ENCODE measurements at places on chromosomes 1 and 21. TPM values are rescaled to one million over a fixed set of nuclear protein-coding genes. Genes with fewer than 3 reads are reported as not detected.

DNA sequence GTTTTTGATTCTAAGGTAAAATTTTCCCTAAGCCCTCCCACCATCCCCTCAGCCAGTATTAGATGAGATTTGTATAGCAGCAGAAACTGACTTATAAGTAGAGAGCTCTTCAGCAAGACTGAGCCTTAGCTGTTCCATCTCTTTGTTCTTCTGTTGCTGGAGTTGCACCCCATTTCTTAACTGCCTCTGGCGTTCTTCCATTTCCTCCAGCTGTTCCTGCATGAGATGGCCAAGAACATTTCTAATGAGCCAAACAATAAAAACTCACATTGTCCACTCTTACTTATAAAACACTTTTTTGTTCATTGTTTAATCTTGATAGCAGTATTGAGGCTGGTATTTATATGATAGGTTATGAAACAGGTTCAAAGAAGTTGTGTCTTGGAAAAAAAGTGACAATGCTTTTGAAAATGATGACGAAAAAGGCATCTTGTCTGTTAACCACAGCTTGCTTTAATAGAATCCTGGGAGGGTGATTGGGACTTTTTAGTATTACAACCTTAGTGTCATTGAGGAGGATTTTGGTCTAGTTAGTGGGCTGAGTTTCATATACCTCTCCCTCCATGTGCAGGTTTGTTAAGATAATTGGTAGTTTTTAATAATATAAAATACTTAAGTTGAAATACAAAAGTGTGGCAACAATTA lies 18.3 kb downstream of the SYNC start:
- DNase-seq: peak; percentile 37

- no peak for DNase-seq
These were observed 510.8 kb downstream of the PTPRC start for GRCh38 chr1:199149591-199149990.

Gene LMOD1
- total RNA-seq: 36.3 TPM

Gene RPF1
- 31.6 TPM for total RNA-seq

DNA sequence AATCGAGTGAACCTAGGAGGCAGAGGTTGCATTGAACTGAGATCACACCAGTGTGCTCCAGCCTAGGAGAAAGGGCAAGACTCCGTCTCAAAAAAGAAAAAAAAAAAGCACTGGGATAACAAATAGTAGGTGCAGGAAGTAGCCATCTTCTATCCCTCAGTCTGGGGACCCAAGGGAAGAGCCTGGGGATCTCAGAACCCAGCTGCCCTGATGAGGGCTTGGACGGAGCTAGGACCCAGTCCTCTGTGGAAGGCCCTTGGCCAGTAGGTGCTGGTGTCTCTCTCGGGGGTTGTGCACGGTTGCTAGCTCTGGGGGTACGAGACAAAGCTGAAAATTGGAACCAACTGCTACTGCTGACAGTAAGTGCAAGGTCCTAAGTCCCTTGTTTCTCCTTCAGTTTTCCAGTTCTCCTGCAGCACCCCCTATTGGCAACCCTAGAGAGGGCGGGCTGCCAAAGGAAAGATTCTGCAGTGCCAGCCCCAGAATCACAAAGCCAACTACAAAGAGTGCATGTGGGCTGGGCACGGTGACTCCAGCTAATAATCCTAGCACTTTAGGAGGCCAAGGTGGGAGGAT lies 57.6 kb upstream of the KIF1B start:
- peak; percentile 53 for DNase-seq

Gene CFHR1
- total RNA-seq: 0.50 TPM

GRCh38 chr1:66317248-66317515 lies 216.8 kb upstream of the SGIP1 start:
- DNase-seq: no peak

DNA sequence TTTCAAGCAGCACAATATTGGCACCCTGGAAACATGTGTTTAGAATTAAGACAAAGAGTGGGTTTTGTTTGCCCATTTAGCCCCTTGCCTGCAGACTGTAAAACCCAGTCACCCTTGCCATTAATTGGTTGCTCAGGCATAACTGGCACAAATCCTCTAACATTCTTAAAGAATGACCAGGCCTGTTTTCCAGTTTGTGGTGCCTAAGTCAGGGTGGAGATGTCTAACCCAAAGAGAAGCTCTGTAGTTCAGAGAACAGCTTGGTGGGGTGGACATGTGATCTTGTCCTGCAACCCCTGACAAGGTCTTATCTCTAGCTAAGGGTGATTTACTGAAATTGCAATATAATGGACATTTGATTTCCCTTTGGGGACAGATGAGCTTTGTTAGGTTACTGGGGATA lies 8.8 kb upstream of the ANGPTL7 start:
- DNase-seq: peak; percentile 67

DNA sequence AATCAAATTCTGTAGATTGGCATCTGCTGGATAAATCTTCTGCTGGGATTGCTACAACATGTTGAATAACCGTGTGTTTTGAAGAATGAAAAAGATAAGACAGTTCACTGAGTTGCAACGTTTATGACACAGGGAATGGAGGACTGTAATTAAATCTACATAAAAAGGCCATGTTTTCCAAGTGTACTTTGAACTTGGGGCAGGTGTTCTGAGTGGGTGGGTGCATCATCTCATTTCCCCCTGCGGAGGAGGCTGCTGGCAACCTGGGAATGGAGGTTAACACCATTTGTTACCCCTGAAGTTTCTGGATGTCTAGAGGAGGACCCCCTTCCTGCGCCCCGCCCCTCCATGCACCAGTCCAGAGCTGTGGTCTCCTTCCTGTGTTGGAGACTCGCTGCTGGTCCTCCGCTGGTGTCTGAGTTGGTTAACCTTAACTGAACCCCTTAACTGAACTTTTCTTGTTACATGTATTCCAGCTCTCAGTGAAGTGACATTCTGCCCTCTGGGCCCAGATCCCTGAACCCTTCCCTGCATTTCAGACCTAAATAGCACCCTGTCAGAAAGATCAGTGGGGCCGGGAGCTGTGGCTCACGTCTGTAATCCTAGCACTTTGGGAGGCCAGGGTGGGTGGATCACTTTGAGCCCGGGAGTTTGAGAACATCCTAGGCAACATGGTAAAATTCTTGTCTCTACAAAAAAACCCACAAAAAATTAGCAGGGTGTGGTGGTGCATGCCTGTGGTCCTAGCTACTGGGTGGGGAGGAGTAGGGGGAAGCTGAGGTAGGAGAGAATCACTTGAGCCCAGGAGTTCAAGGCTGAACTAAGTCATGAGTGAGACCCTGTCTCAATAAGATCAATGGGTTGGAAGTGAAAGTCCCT lies 31.8 kb downstream of the UCK2 start:
- DNase-seq: no peak

- DNase-seq: peak; percentile 36
These were observed 5.1 kb upstream of the SSR2 start for GRCh38 chr1:156025876-156026275.

DNA sequence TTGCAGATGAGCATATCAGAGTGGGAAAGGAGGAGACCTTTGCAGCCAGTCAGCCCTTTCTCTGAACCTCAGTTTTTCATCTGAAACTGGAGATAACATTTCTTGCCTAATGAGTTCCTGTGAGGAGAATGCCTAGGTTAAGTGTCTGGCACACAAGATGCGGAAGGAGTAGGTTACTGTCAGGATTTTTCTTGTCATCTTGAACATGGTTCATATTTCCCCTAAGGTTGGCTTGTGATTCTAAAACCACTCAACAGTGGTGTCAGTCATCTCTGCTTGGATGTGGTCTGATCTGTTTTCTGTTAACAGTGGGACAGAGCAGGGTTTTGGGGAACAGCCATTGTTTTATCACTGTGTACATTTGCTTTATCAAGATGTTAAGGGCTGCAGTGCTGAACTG lies 70.6 kb downstream of the TGFB2 start:
- DNase-seq: no peak

DNA sequence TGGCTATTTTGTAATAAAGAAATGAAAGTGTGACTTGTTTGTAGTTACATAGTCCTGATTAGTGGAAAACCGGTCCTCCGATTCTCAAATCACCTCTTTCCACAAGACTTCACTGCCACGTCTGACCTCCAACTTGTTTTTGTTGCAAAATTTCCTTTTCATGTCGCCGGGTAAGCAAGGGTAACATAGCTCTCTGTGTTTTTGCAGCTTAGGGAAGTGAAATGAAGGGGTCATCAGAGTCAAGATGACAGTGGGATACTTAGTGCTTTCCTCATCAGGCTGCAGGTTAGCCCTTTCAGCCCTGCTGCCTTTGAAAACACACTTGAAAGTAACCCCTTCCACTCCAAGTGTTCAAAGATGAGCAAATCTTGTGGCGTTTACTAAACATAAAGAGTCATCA lies 217.9 kb downstream of the USP25 start:
- no peak for DNase-seq

Gene AVPR1B
- not detected for total RNA-seq

- no peak for DNase-seq
These were observed 37.6 kb downstream of the NVL start for GRCh38 chr1:224292419-224292818.

DNA sequence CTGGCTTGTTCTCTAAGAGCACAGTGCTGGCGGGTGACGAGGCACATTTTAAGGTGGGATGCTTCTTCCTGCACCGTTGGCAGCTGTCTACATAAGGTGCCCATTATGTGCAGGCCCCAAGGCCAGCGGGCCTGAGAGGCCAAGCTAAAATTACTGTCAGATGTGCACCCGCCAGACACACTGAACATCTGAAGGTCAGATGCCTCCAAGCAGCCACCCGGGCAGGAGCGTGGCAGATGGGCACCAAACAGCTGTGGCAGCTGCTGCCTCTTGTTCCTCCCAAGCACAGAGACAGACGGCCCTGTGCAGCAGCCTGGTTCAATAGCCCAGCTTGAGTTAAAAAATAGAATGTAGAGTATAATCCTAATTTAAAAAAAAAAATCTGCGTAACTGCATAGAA lies 211.9 kb upstream of the EDN2 start:
- DNase-seq: no peak

DNA sequence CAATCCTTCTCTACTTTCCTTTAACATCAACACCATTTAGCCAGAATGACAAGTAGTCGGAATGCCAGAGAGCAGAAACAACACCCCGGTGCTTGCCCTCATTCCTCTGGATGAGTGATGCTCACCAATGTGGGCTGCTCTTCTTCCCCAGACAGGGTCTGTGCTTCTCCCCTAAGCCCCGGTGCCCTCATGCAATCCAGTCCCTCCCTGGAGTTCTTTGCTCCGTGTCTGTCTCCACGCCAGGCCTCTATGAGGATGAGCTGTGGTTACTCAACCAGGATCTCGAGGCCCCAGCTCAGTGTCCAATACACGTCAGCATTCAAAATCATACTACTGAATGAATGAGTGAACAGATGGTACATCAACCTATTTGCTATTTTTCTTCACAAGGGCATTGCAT lies 29.7 kb upstream of the PDE9A start:
- DNase-seq: no peak

DNA sequence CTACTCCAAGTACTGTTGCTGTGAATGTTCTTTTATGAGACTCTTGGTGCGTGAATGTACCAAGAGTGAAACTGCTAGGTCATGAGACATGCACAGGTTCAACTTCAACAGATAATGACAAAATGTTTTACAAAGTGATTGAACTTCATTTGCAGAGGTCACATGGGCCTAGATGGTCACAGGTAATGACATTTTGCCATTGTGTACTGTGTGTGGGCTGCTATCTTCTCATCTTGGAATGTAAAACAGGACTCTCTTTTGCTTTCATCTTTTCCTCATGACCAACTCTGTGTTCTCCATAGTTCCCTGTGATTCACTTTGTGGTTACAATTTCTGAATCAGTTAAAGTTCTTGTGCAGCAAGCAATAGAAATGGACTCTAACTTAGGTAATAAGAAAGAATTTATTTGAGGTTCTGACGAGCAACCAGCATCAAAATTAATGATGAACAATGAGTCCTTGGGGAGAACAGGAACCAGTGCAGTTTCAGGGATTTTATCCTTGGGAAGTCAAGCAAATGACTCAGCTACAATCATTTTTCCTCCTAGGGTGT lies 16.2 kb upstream of the TSNAX start:
- DNase-seq: peak; percentile 89

GRCh38 chr1:56578138-56578962 lies 1.0 kb downstream of the PLPP3 start:
- peak; percentile 60 for DNase-seq

Gene TSPAN1
- 0.26 TPM for total RNA-seq

DNA sequence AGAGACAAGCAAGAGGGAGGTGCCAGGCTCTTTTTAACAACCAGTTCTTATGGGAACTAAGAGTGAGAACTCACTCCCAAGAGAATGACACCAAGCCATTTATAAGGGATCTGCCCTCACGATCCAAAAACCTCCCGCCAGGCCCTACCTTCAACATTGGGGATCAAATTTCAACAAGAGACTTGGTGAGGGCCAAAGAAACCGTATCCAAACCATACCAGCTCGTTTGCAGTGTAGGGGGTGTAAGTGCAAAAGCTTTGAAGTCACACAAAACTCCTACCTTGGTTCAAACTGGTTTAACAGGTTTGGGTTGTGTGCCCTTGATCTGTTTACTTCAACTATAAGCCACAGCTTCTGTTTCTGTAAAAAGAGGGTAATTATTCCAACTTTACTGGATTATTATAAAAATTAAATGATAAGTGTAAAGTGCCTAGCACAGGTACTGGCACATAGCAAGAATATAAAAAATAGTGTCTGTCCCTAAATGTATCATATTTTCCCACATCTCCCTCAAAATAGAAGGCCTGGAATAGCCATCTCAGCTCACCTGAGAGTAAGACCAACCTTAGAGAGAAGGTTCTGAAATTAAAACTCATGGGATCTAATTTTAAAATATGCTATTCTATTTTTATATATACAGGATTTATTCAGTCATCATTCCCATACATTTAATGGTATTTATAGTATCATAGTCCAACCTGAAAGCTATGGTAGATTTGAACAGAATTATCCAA lies 7.0 kb upstream of the USP25 start:
- DNase-seq: no peak

- no peak for DNase-seq
These were observed 103.1 kb downstream of the LHX8 start for GRCh38 chr1:75237316-75237715.

- peak; percentile 38 for DNase-seq
These were observed 439.4 kb downstream of the GPATCH2 start for GRCh38 chr1:217191441-217191840.

DNA sequence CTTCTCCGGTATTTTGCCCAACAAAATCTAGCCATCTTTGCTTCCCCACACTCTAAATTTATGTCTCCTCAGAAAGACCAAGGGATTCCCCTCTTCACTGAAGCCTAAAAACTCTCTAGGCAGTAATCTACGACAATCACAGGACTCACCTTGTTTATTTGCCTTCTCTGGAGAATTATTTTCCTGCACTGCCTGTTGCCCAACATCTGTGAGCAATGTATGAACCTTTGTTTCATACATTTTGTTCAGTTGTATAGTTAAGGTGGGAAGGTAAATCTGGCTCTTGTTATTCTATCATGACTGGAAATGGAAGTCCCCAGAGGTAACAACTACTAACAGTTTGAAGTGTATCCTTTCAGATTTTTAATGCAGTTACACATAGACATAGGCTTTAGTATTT lies 2.2 kb downstream of the COPA start:
- no peak for DNase-seq

Gene OR2T35
- not detected for total RNA-seq

DNA sequence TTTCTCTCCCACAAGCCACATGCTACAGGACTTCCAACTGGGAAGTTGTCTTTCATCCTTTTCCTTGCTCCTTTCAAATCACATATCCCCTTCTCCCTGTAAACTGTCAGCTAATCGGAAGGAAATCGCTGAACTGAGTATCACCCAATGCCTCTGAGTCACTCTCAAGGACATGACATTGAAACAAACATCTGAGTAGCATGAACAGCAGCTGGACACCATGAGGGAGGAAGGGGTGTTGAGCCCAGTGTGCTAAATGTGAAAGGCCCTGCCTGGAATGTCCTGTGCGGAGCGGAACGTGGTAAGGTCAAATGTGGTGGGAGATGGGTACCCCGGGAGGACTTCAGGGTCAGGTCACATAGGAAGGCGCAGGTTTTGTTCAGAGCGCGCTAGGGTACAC lies at the start of gene OR2AJ1:
Gene OR2AJ1 (plus strand): TSS at position 22 of the 400 bp plus-strand sequence. CDS start 8,880 bp downstream, outside the sequence.
- no peak for DNase-seq

GRCh38 chr1:41474490-41475271 lies 9.8 kb downstream of the EDN2 start:
- DNase-seq: peak; percentile 47

Data from fibroblast of lung (primary cell).